ENCODE measurements at places on chromosomes 16 and 17.

DNA sequence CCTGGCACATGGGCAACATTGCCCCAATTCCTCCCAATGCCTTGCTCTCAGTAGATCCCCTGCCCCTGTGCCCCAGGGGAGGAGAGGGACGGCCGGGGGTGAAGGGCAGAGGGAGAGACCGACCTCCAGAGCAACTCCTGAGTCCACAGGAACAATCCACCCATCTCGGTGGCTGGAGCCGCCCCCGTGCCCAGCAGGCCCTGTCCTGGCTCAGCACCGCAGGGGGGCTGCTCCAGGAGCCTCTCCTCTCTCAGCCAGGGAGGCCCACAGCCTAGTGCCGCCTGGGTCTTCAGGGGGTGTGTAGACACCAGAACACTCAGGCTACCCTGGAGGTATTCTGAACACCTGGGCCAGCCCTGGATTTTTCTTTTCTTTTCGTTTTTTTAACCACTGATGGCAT lies 233.7 kb upstream of the SDK2 start:
- DNase-seq, result no peak

- no peak for DNase-seq
Measured at GRCh38 chr17:48628649-48629410, 2.7 kb upstream of the HOXB9 start.

- DNase-seq, result no peak
Measured at GRCh38 chr16:67406111-67406971, 9.9 kb downstream of the ZDHHC1 start.

DNA sequence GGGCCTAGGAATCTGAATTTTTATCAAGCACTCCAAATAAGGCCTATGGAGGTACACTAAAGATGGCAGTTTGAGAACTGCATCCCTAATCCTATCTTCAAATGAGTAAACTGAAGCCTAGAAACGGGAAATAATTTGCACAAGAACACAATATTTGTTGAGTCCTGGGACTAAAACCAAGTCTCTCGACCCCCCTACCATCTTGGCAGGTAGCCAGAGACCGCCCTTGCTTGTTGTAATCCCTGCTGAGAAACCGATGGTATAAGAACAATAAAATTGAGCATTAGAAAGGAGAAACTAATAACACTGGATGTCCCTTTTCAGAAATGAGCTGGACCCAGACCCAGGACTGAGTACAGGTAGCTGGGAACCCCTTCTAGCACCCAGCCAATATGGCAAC lies 24.4 kb downstream of the ADAMTS18 start:
- no peak for DNase-seq

DNA sequence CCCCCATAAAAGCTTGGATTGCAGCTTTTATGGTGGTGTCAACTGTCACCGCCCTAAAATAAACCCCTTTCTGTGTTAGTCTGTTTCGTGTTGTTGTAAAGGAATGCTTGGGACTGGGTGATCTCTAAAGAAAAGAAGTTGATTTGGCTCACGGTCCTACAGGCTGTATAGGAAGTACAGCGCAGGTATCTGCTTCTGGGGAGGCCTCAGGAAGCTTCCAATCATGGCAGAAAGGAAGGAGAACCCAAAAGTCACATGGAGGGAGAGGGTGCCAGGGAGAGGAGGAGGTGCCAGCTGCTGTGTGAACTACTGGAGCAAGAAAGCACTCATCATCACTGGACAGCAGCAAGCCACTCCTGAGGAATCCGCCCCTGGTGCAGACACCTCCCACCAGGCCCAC lies 5.9 kb upstream of the CACNA1H start:
- DNase-seq, result no peak

- DNase-seq, result no peak
Measured at GRCh38 chr17:49817993-49818392, 29.5 kb downstream of the KAT7 start.
